ENCODE measurements at places on chromosomes 4 and X.

DNA sequence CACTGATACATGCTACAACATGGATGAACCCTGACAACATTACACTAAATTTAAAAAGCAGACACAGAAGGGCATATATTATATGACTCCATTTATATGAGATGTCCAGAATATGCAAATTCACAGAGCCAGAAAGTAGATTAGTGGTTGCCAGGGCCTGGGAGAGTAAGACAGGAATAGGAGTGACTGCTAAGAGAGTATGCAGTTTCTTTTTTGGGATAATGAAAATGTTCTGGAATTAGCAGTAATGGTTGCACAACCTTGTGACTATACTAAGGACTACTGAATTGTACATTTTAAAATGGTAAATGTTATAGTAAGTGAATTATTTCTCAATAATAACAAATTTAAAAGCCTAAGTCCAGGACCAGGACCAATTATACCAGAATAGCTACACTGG lies 29.5 kb upstream of the NUP54 start:
- no peak for DNase-seq

GRCh38 chr4:82045267-82045666 lies 328.5 kb downstream of the HNRNPD start:
- no peak for DNase-seq

- no peak for DNase-seq
Observed at GRCh38 chr4:77047037-77047436, 28.8 kb downstream of the CCNI start.

DNA sequence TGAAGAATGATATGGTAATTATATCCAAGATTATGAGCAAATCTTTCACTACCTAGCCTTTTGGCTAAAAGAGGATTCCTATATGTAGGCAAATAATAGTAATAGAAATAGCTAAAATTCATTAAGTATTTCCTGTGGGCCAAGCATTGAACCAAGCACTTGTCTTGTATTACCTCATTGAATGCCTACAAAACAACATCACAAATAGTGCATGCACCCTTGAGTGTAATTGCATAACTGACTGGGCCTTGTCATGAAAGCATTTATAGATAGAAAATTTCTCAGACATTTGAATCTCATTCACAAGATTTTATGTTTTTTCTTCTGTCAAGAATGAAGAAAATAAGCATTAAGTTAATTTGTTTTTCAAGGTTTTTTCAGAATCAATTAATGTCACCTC lies 3.9 kb upstream of the HPGDS start:
- DNase-seq: no peak

DNA sequence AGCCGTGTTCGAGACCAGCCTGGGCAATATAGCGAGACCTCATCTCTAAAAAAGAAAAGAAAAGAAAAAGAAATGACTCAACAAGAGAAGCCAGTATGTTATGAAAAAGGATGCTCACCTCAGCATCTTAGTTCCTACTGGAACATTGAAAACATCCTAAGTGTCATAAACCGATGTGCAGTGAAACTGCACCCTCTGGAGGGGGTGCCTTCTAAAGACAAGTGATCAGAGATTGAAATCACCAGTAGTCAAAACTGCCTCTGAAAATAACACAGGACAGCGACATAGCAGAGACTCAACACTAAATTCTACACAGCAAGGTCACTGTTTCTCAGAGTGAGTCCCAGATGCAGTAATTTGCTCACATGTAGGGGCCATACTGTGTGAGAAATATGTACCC lies 28.0 kb upstream of the ATP6AP2 start:
- DNase-seq: no peak

- DNase-seq: no peak
Observed at GRCh38 chr4:74990276-74990875, 57.5 kb downstream of the PARM1 start.

DNA sequence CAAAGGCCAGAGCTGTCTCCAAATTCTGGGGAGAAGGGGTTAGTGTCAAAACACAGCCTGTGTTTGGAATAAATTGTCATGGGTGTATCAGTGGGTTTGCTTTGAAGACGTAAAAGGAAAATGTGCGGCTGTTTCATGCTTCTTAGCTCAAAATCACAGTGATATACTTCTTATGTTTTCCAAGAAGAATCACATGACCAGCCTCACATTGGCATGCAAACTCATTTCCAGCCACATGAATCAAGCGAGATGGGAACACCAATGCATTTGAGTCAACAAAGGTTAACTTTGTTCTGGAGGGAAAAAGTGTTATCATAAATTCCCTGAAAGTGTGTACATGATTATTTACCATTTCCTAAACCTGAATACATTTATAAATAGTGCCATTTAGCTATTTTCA lies 19.0 kb upstream of the SPP1 start:
- DNase-seq: no peak

- no peak for DNase-seq
Observed at GRCh38 chrX:16771483-16772398, 14.5 kb upstream of the TXLNG start.

- no peak for DNase-seq
Observed at GRCh38 chr4:5218376-5219069, 167.2 kb downstream of the STK32B start.
